ENCODE measurements at places on chromosomes 4 and X.

- DNase-seq: no peak
These were observed 39.0 kb upstream of the RASL11B start for GRCh38 chr4:52822972-52823701.

DNA sequence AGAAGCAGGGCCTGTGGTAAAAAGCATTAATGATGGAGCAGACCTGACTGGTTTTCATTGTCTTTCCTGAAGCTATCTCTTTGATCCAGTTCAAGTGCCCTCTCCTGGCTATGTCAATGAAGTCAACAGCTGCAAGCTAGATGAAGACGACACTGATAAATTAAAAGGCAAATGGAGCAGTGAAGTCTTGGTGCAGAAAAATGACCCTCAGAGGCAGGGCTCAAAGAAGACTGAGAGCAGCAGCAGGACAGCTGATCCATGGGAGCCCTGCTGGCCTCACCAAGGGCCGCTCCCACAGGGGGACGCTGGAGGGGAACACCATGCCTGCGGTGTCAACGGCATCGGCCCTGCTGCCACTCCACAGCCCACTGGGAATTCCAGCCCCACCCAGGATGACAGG, 96.2 kb downstream of the RELL1 start:
- no peak for DNase-seq

DNA sequence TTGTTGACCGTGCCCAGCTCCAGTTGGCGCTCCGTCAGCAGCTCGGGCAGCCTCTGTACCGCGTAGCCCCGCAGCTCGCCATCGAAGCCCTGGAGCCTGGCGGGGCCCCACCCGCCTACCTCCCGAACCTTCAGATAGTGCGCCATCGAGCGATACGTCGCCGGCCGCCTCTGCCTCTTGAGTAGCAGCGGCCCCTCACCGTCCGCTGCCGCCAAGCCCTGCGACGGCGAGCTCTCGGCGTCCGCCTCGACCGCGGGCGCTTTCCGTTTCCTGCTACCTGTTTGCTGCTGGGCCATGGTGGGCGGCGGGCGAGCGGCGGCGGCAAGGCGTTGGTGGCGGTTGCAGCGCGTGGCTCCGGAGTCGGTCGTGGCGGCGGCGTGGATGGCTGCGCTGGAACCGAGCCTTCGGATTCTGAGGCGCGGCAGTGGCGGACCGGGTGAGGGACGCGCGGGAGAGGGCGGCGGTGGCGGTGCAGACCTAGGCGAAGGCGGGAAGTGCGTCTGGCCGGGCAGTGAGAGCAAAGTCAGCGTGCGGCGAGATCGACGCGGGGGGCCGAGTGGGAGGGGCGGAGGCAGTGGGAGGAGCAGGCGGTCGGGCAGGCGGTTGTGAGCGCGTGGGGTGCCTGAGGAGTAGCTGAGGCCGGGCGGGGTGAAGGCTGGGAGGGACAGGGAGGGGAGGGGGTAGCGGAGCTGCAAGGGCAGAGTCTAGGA, at the start of gene DCAF12L1:
DCAF12L1 (minus strand) TSS at position 502 of the 710 bp plus-strand sequence; CDS start at position 296, 206 bp downstream.
- DNase-seq: no peak

DNA sequence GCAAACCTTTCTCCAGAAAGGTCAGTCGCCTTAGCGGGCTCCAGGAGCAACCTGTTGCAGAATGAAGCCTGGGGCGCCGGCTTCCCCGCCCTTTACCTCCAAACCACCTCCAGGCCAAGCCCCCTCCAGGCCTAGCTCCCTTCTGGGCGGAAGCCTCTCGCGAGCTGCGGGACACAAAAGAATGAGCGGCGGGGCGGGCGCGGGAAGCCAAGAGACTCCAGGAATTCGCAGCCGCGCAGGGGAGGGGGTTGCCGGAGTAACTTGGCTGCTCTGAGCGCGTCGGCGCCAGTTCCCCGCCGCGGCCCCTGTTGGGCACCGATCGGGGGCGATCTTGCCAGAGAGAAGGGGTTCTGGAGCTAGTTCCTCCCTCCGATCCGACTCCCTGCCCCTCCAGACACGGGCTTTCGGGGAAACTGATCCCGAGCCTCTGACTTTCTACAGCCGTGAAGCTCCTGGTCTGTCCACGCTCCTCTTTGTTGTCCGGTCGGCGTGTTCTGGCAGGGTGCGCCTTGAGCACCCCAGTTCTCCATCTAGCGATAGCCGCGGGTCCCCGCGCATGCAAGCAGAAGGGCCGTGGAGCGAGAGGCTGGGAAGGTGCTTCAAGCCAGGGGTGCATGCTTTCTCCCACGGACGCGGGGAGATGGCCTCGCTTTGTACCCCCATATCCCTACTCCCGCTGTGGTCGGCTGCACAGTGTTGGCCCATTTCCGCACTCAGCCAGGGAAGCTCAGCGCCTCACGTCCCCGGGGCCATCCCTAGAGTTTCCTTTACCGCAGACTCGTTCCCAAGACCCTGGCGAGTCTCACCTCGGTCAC, 1.2 kb downstream of the PROM1 start:
- DNase-seq: peak; percentile 34

- DNase-seq: no peak
These were observed 32.3 kb downstream of the BCOR start for GRCh38 chrX:40065296-40066046.
